ENCODE measurements at places on chromosomes 2 and 18.

GRCh38 chr18:60053747-60054304, 154.0 kb downstream of the PMAIP1 start:
- no peaks in the 10 kb centered on the region for H3K36me3 ChIP-seq
- no peak overlapping the region for H3K4me3 ChIP-seq
- no peak for DNase-seq
- H3K27ac ChIP-seq = no peak overlapping the region
- no peaks in the 10 kb centered on the region for H3K27me3 ChIP-seq

DNA sequence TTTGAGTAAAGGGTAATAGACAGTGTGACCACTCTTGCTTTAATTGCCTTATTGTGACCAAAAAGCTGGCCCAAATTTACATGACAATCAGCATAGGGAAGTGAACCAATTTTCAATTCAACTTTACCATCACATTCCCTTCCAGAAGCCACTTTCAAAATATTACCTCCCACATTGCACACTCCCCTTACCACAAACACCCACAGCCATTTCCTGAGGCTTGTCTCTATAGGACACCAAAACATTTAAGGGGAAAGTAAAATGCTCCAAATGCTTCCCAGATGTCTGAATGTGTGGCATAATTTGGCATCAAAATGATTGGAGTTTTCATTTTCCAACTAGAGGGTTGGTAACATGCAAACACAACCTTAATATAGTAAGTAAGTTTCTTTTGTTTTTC, 616.1 kb downstream of the SLC4A3 start:
- H3K36me3 ChIP-seq = no peaks in the 10 kb centered on the region
- H3K4me1 ChIP-seq = no peaks in the 10 kb centered on the region
- no peak overlapping the region for H3K4me3 ChIP-seq
- no peaks in the 10 kb centered on the region for H3K27me3 ChIP-seq

- no peak overlapping the region for H3K4me3 ChIP-seq
- no peak overlapping the region for H3K27ac ChIP-seq
- H3K36me3 ChIP-seq = no peaks in the 10 kb centered on the region
- H3K27me3 ChIP-seq = no peaks in the 10 kb centered on the region
Observed at GRCh38 chr2:99562516-99562915, 72.7 kb upstream of the REV1 start.

DNA sequence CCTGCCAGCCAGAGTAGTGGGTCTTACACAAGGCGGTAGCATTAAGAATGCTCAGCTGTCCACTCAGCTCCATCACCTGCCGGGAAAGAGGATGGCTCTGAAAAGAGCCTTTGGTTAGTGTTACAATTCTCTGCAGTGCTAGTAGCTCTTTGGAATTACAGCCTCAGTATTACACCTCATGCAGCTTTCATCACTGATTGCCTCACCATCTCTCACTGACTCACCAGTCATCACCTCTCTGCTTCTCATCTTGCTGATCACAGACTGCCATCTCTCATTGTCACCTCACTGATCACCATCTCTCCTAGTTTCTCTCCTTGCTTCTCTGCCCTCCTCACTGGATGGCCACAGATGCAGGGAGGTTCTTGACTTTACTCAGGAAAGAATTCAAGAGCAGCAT, 573.5 kb upstream of the SETBP1 start:
- no peaks in the 10 kb centered on the region for H3K27me3 ChIP-seq
- no peaks in the 10 kb centered on the region for H3K36me3 ChIP-seq
- H3K4me1 ChIP-seq = no peaks in the 10 kb centered on the region
- DNase-seq = no peak

DNA sequence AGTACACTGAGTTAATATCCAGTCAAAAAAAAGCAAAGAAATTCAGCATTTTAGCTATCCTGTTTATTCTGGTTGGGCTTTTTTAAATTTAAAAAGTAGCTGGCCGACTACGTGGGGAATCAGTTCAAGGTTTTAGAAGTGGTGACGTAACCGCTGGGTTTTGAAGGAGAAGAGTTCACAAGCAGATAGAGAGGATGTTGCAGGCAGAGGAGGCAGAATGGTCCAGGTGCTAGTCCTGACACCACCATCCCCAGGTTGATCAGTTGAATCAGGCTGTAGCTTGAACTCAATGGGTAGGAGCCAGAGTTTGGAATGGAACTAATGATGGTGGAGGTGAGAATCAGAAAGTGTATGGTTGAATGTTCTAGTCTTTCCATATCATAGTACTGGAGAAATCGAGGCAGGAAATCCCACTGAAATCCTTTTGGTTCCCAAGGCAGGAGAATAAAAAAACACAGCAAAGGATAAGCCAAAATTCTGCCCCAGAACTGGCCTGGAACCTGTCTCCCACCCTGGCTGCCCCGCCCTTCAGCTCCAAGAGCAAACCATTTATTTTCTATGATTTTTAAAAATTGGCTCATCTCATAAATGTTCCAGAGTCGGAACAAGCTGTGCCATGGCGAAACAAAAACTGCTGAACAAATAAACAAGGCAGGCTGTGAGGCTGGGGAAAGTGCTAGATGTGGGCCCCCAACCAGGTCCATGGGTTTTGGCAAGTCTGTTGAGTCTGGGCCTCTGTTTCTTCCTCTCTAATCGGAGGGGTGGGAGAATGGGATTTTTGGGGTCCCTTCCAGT, 44.0 kb downstream of the SLC4A1AP start:
- H3K27me3 ChIP-seq = no peaks in the 10 kb centered on the region
- no peaks in the 10 kb centered on the region for H3K36me3 ChIP-seq
- H3K4me1 ChIP-seq = peaks cover 56% of the 10 kb centered on the region

DNA sequence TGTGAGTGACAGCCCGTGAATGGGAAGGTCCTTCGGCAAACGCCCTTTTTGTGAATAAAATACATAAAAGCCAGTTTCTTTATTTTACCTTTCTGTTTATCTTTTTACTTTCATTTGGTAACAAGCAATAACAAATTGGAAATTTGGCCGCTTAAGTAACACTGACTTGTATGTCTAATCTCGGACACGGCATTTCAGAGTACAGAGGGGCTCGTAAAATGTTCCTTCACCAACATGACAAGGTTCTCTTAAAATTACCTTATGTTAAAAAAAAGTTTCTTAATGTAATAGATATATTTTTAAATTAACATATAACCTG, 558 bp upstream of the NEMP2 start:
- DNase-seq = no peak
- H3K27me3 ChIP-seq = no peaks in the 10 kb centered on the region
- H3K27ac ChIP-seq = peak overlapping the region; percentile 98
- H3K4me1 ChIP-seq = peaks cover 34% of the 10 kb centered on the region

DNA sequence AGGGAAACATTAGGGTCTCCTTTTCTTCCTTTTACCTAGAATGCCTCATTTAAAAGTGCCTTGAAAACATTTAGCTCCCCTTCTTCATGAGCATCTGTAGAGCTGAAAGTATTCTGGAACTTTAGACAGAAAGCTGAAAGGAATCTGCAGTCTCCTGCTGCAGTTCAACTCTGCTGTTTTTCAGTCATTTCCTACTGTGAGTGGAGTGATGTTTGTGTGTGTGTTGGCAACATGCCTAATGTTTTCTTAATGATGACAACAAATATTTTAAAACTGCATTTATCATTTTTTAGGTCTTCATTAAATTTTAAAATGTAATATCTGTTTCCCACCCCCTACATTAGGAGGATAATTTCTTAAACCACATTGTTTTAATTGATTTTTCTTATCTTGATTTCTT, 66.6 kb downstream of the TWSG1 start:
- peaks cover 8% of the 10 kb centered on the region for H3K36me3 ChIP-seq
- peaks cover 7% of the 10 kb centered on the region for H3K4me1 ChIP-seq
- H3K27ac ChIP-seq = no peak overlapping the region
- no peaks in the 10 kb centered on the region for H3K27me3 ChIP-seq

DNA sequence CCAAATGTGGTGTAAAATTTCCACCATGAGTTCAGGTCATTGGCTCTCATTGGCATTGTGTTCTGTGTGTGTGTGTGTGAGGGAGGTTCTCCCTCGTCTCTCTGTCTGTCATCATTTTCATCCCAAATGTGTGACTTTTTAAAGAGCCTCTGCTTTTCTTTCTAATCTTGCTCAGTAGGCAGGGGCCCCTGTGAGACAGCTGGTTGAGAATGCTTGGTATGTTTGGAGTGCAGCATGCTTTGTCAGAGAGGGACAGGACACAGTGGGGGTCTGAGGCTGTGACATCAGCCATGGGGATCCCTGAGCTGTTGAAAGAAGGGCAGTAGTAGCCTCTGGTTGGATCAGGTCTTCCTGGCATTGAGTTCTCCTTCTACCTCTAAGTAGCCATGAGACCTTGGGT, 10.6 kb downstream of the PTPRM start:
- H3K27me3 ChIP-seq = no peaks in the 10 kb centered on the region
- H3K36me3 ChIP-seq = no peaks in the 10 kb centered on the region
- no peak overlapping the region for H3K27ac ChIP-seq
- DNase-seq = no peak
- no peak overlapping the region for H3K4me3 ChIP-seq
- H3K4me1 ChIP-seq = peaks cover 12% of the 10 kb centered on the region

DNA sequence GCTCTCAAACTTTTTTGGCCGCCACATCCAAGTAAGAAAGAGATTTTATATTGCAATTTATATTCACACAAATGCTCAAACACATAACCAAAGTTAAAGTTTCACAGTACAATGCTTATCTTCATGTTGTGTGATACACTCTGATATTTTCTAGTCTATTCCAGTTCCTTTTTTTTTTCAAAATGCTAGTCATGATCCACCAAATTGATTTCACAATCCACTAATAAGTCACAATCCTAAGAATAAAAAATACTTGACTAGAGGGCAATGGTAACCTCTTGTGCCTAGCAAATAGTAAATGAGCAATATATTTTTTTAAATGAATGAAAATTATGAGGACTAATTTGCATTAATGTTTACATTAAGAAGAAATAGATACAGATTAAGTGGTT, 5.8 kb upstream of the PTPN4 start:
- H3K27ac ChIP-seq = no peak overlapping the region
- DNase-seq = no peak
- no peak overlapping the region for H3K4me3 ChIP-seq
- H3K36me3 ChIP-seq = no peaks in the 10 kb centered on the region

DNA sequence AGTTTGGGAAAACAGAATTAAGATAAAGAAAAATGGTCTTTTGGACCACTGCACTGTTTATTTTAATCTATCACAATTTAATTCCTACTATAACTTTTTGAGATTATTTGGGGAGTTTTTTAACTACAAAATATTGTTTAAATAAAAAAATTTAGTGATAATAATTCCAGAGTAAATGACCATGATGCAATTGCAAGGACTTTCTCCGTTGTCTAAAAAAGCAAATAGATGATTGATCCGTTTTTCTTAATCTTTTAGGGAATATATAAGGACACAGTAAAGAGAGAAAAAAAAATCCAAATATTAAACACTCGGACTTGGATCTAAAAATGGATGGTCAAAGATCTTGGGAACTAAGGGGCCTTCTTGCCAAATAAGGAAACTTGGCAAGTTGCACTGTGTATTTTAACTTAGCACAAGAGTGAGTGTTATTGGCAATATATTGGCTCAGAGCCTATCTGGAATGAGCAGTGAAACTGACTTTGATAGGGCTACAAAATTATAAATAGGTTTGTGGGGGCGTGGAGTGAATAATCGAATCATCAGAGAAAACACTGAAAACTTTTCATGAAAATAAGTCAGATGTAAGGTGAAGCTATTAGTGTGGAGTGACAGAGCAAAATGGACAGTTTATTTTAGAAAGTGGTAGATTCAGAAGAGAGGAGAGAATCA, 2.0 kb downstream of the MAP3K20 start:
- peaks cover 30% of the 10 kb centered on the region for H3K4me1 ChIP-seq
- H3K27me3 ChIP-seq = no peaks in the 10 kb centered on the region
- no peak for DNase-seq
- peak overlapping the region; percentile 96 for H3K4me3 ChIP-seq

DNA sequence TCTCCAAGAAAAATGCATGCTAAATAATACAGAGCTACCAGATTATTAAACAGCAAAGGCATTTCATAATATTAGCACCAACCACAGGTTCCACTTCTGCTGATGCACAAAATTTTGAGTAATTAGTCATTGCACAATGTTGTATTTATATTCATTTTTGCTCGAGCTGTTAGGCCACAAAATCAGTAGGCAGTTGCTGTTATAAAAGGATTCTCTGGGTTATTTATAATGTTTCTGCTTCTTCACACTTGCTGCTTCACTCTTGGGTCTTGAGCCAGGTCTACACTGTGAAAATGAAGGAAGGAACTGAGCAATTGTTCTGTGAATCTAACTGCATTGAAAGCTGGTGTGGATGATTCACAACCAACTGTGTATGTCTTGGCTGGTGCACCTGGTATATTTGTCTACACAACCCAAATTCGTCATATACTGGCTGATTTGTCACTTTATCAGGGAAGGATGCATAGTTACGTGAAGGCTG, 38.3 kb downstream of the MRPL33 start:
- DNase-seq = no peak
- H3K4me1 ChIP-seq = peaks cover 5% of the 10 kb centered on the region
- H3K4me3 ChIP-seq = no peak overlapping the region
- H3K36me3 ChIP-seq = no peaks in the 10 kb centered on the region
- H3K27me3 ChIP-seq = no peaks in the 10 kb centered on the region
- no peak overlapping the region for H3K27ac ChIP-seq

DNA sequence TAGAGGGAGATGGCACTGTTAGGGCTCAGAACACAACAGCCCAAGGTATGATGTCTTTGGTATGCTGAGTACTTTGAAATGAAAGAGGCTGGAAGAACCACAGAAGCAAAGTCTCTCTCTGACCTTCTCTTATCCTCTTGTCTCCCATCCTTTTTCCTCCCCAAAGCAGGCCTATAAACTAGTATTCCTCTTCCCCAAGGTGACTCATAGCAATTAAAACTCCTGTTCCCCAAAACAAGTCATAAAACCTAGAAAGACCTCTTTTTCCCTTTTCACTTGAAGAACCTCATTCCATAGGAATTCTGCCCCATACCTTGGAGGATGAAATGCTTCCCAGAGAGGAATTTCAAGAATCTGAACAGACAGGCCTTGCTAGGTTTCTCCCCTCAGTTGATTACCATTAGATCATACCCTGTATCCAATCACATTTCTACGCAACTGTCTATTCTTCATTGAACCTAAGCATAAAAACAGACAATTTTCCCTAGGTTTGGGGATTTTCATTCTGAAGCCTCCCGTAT, 25.7 kb downstream of the MDH1 start:
- no peak overlapping the region for H3K4me3 ChIP-seq
- H3K27me3 ChIP-seq = no peaks in the 10 kb centered on the region
- peaks cover 12% of the 10 kb centered on the region for H3K4me1 ChIP-seq
- no peak for DNase-seq
- no peaks in the 10 kb centered on the region for H3K36me3 ChIP-seq

GRCh38 chr2:69237070-69237670, 149.9 kb downstream of the GFPT1 start:
- H3K36me3 ChIP-seq = no peaks in the 10 kb centered on the region
- no peaks in the 10 kb centered on the region for H3K27me3 ChIP-seq
- peaks cover 13% of the 10 kb centered on the region for H3K4me1 ChIP-seq

GRCh38 chr2:230161184-230161583, 58.6 kb downstream of the SP110 start:
- no peaks in the 10 kb centered on the region for H3K36me3 ChIP-seq
- H3K27ac ChIP-seq = no peak overlapping the region
- DNase-seq = no peak

DNA sequence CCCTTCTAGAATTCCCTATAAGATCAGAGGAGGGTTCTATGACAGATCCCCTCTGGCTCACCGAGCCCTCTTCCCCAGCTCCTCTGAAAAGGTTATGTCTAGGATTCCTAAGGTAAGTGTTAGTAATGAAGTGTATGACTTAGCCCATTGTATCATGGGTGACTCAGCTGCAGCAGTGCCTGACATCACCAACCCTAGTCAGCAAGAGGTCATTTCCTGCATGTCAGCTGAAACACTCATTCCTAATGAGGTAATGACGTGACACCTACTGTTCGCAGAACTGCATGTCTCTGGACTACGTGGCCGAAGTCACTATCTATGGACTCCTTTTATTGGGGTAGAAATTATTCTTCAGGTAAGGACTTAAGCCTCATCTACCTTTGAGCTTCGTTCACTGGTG, 196.1 kb upstream of the MYT1L start:
- H3K4me1 ChIP-seq = no peaks in the 10 kb centered on the region
- H3K27me3 ChIP-seq = no peaks in the 10 kb centered on the region
- no peak for DNase-seq
- no peaks in the 10 kb centered on the region for H3K36me3 ChIP-seq

Measured in suprapubic skin (tissue), 4 donors.